Cardiac septum (tissue), 1 donor: ENCODE measurements at places on chromosomes 7 and 10. TPM values are rescaled to one million over a fixed set of nuclear protein-coding genes. Genes with fewer than 3 reads are reported as not detected.

- no peak for DNase-seq
These were observed 12.7 kb downstream of the PTF1A start for GRCh38 chr10:23204773-23205172.

- no peak for DNase-seq
These were observed 156.0 kb downstream of the SEMA3D start for GRCh38 chr7:85030893-85031292.

GRCh38 chr7:158051776-158052175 is 535.8 kb downstream of the PTPRN2 start:
- DNase-seq, result peak; percentile 53

DNA sequence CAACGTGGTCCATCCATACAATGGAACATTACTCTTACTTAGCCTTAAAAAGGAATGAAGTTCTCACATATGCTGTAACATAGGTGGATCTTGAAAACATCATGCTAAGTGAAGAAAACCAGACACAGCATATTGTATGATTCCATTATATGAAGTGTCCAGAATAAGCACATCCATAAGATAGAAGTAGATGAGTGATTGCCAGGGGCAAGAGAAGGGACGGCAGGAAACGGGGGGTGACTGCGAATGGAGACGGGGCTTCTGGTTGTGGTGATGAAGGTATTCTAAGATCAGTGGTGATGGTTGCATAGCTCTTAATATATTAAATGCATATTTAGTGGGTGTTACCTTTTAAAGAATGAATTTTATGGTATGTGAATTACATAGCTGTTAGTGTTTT is 29.8 kb downstream of the UBE3C start:
- DNase-seq, result no peak

DNA sequence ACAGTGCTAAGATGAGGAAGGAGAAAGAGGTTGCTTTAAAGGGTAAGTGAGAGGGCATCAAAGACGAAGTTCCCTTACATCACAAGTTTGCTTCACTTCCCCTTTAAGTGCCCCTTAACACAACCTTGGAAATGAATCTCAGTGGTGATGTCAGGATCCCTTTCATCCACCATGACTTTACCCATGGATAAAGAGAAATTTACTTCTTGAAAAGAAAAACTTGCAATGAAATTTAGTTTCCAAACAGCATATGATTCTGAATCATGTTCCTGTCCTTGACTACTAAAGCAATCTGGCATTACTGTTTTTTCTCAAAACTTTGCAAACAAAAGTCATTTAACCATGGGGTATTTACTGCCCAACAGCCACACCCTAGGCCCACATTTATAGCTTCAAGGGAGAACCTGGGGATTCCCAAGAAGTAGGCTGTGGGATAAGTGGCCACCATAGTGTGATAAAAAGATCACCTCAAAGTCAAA is 135.9 kb downstream of the ITGB8 start:
- DNase-seq, result no peak

GRCh38 chr10:59971915-59972314 is 65.6 kb upstream of the CCDC6 start:
- no peak for DNase-seq

DNA sequence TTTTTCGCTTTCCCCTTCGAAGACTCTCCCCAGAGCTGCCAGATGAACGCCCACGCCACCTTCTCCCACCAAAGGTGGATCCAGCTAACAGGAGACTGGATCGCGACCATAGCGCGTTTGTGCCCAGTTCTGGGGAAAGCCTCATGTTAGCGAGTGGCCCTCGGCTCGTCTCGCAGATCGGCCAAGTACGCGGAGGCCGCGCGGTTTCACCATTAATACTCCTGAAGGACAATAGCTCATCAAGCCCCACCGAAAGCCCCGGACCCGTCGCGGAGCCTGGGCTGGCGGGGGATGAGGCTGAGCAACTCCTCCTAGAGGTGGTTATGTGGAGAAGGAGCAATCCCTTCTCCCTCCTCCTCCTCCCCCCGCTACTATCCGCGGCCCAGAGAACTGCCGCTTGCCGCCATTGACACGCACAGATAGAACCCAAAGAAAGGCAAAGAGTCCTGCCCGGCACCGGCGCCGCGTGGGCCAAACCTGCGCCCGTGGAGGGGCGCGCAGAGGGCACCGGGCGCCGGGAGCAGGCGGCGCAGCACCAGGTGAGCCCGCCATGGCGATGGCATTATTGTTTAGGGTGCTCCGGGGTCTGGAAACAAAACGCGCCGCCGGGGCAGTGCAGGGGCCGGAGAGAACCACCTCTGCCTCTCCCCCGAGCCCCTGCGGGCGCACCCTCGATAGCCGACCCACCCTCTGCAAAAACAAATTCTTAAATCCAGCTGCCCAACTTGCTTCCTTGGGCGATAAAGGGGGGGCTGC is at the start of gene MACROH2A2:
MACROH2A2 (plus strand) TSS at position 385 of the 756 bp plus-strand sequence. CDS start 22,813 bp downstream, outside the sequence.
- DNase-seq, result peak; percentile 81

GRCh38 chr10:51832652-51833383 is 133.4 kb upstream of the CSTF2T start:
- DNase-seq, result no peak

GRCh38 chr7:106883456-106884026 is 18.5 kb downstream of the PIK3CG start:
- DNase-seq, result no peak

GRCh38 chr7:130363026-130363847 is 17.1 kb upstream of the CPA1 start:
- peak; percentile 26 for DNase-seq

- DNase-seq, result no peak
These were observed 21.2 kb downstream of the IFIT3 start for GRCh38 chr10:89348975-89349374.

DNA sequence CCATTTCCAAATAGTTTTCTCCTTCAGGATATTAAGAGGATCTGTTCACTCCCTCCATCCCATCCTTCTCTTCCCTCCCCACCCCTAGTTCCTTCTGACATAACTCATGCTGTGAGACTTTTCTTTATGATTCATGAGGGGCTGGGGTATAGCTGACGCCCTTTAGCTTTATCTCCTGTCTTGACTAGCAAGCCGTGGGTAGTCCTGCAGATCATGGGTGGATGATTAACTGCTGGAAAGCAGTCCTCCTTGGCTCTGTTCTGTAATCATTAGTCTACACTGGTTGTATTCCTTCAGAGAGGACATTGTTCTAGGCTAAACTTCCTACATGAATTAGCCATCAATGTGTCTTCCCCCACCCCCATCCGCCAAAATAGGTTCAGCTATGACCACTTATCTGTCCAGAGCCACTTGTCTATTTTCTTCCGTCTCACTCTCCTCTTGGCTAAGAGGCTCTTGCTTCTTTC is 135.4 kb downstream of the LRRC4 start:
- no peak for DNase-seq

GRCh38 chr7:76281006-76281705 is 21.3 kb upstream of the HSPB1 start:
- no peak for DNase-seq

DNA sequence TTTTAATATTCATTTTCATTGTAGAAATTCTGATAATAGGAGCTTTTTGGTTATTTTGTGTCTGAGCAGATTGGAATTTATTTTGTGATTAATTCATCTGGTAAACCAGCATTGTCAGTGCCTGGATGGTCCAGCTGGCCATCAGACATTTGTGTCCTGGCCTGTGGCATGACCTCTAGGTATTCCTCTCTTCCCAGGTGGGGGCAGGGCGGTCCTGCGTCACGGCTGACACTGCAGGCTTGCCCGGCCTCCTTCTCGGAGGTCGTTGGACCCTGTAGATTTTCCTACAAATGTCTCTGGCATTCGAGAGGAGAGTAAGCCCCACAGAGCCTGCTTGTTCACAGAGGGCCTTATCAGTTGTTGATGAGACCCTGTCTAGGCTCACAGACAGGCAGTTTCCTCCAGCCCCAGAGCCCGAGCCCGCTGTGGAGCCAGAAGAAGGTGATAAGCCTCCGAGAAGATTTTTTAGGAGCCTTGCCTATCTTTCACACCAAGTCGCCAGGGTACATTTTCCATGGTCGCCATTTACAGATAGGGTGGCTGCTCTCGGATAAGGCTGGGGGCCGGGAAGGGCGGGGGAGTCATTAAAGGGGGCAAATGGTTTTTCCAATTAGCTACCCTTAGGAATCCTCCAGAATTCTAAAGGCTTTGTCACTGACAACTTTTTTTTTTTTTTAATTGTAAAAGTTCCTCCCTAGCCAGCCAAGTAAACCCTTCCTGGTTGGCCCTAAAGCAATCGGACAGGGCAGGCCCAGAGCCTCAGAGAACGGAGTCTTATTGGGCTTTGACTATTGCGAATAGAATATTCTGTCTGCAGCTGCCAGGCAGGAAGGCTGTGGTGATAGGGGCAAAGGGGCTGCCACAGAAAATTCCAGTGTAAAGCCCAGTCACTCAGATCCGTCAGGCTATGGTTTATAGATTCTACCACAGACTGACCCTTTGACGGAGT is 78.1 kb upstream of the TBX20 start:
- no peak for DNase-seq

DNA sequence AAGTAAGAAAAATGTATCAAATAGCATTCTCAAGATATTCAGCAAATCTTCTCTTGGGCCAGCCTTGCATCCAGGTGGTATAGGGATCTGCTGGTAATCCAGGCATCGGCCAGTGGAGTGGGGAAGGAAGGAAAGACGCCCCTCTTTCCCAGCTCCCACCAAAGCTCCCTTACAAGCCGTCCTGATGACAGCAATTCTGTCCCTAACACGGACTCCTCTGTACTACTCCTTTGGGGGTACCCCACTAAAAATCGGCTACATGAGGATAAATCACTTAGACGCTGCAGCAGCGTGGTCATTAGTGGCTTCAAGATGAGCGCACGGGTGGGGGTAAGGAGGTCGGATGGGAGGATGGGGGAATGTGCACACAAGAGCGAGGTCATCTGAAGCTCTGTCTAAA is 24.7 kb upstream of the NUB1 start:
- DNase-seq, result no peak

DNA sequence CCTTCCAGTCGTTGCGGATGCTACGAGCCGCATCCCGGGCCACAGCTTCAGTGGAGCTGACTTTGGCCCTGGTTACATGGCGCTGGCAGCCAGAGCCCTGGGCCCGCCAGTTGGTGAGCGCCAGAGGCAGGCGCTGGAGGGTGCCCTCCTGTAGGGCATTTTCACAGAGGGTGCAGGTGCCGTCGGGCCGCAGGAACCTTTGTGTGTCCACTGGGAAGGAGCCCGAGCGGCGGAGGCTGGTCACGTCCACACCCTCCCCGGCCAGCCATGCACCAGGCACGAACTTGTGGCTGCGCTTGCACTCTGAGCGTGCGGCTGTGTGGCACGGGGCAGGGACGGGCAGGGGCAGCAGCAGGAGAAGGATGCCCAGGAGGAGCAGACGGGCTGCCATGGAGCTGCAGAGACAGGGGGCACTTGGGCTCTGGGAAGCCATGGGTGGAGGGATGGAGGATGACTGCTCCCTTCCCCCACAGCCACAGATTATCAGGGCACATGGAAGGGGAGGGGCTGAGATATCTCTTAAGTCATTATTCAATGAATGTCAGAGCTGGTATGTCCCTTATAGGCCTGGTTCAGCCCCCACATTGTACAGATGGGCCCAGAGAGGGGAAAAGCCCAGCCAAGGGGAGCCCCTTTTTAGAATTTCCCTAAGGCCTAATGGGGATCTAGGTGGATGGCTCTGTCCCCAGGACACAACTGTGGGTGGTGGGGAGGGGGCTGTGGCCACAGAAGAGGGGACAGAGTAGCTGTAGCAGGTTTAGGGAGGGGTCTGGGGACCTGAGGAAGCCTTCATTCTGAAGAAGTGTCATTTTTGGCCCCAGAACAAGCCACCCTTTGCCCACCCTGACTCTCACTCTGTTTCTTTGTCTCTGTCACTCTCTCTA is 1.8 kb downstream of the PRF1 start:
- no peak for DNase-seq

The PIP gene
- total RNA-seq, result not detected

The ABCC2 gene
- 0.30 TPM for total RNA-seq

The WEE2 gene
- not detected for total RNA-seq

The GBF1 gene
- total RNA-seq, result 46.4 TPM

The ELMO1 gene
- 11.4 TPM for total RNA-seq

The UNC5B gene
- 22.4 TPM for total RNA-seq

The RARRES2 gene
- total RNA-seq, result 10.6 TPM
